ENCODE measurements at places on chromosomes 7 and 10.

GRCh38 chr10:109695988-109696387 is 227.3 kb downstream of the XPNPEP1 start:
- DNase-seq, result no peak

GRCh38 chr10:119225083-119225658 is 17.8 kb downstream of the GRK5 start:
- no peak for DNase-seq

- DNase-seq, result peak; percentile 2
These were observed 82.0 kb downstream of the FOXL3 start for GRCh38 chr7:371779-372545.

- DNase-seq, result no peak
These were observed 137.2 kb downstream of the VIPR2 start for GRCh38 chr7:159007364-159007995.

DNA sequence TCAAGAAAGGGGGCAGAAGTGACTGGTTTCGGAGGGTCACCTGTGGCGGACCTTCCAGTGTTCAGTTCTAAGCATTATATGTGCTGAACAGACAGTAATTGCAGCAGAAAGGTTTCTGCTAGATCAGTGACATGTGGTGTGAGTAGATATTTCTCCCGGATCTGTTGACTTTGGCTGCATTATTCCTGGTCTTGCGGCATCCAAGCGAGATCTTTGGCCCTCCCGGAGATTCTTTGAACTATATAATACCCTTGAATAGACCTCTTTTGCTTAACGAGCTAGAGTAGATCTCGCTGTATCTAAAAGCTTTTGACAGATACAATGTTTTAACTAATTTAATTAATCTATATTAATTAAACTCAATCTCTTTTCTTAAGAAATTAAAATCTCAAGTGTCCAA is 99.8 kb downstream of the PTN start:
- no peak for DNase-seq

- no peak for DNase-seq
These were observed 41.4 kb downstream of the MYO1G start for GRCh38 chr7:44937426-44937825.

DNA sequence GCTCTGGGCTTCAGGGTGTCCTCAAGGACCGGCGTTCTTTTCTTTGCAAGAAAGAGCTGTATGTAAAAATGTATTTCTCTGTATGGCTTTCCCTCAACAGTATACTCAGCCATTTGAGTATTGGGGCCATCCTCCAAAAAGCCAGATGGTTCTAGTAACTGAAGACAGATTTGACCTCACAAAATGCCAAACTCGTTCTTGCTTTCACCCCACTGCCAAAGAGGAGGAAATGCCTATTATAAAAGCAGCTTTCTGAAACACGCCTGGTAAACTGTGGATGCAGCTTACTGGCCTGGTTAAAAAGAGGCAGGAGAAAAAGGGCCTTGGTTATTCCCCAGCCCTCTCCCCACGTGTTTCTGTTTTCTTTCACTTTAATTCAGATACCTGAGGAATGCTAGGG is 7.7 kb upstream of the HTR5A start:
- no peak for DNase-seq

DNA sequence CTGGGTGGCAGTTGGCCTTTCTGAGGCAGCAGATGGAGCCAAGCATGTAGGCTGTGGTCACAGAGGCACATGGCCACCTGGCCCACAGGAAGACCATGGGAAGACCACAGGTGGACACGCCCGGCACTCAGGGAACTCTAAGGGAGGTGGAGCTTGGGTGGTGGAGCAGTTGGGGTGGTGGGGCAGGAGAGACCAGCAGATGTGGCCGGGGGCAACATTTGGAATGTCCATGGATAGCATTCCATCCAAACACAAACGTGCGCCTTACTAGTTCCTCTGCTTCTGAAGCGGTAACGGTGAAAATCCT is 290.9 kb downstream of the PTPRN2 start:
- no peak for DNase-seq

GRCh38 chr10:11882646-11883375 is 59.7 kb downstream of the PROSER2 start:
- DNase-seq, result no peak

GRCh38 chr7:127949769-127950222 is 81.4 kb downstream of the LRRC4 start:
- no peak for DNase-seq

GRCh38 chr7:50872437-50872836 is 89.7 kb upstream of the GRB10 start:
- no peak for DNase-seq

DNA sequence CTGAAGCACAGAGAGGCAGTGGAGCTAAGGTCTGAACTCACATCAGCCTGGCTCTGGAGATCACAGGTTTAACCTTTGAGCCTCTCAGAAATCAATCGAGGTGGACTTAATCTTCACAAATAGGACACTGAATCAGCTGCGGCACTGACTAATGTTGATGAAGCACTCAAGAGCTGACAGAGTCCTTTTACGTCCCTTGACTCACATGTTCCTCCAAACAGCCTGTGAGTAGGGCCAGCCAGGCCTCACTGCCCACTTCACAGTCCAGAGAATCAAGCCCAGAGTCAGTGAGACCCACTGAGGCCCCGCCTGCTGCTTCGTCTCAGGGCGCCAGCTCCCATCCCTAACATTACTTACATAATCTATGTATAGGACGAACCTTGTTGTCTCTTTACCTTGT is 63.1 kb downstream of the TNS3 start:
- DNase-seq, result no peak

DNA sequence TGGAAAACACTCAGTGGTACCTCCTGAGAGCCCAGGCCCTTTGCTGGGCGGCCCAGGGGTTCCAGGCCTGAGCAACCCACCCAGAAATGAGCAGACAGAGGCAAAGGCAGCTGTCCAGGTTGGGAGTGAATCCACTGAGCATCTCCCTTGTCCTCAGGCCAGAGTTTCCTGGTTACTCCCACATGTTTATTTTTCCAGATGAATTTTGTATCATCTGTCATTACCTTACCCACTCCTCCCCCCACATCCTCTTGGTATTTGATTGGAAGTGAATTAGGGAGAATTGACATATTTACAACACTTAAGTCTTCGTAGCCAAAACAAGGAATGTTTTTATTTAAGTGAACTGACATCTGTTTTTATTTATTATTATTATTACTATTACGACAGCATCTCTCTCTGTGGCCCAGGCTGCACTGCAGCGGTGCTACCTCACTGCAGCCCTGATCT is 13.2 kb upstream of the LMBR1 start:
- no peak for DNase-seq

GRCh38 chr10:74898201-74898976 is 72.0 kb downstream of the KAT6B start:
- DNase-seq, result no peak

GRCh38 chr7:1432411-1433082 is 26.7 kb downstream of the MICALL2 start:
- peak; percentile 69 for DNase-seq

- no peak for DNase-seq
These were observed 539.4 kb upstream of the MGMT start for GRCh38 chr10:128927497-128928161.

GRCh38 chr7:2920956-2921652 is 77.0 kb upstream of the GNA12 start:
- DNase-seq, result no peak

DNA sequence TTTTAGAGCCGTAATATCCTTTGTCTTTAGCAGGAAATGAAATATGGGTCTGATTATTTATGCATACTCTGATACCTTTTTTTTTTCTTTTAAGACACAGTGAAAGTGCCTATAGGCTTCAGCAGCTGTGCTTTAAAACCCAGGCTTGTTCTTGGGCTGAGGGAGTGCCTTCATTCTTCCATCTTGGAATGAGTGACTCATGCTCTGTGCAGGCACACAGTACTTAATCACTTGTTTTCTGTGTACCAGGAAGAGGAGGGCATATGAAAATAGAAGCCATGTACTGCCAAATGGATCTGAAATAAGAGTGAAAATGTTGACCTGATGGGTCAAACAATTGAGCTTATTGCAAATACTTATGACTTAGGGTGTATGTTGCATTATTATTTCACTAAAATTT is 12.0 kb downstream of the INPP5F start:
- DNase-seq, result no peak

DNA sequence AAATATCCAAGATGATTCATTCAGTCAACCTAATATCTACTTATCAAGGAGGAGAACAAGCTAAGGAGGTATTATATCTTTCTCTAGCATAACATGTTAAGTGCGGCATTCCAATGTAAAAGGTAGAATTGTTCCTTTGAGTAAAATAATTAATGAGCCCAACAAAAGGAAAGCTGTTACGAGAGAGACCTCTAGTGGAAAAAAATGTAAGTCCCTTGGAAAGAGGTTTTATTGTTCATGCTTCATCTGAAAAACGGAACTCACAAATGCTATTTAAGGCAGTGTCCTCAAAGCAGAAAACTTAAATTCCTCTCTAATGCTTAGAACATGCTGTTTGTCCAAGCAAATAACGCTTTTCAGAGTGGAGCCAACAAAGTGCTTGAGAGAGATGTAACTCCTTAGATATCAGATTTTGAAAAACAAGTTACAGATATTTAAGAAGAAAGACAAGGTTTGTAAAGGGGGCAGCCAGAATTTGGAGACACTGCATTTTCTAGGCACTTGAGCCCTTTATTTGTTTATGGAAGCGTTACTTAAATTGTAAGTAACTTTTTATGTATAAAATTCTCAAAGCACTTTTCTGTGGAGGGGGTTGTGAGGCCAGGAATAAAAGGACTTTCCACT is 119.9 kb downstream of the TFEC start:
- DNase-seq, result no peak

GRCh38 chr7:83588602-83589240 is 60.2 kb downstream of the SEMA3E start:
- no peak for DNase-seq

DNA sequence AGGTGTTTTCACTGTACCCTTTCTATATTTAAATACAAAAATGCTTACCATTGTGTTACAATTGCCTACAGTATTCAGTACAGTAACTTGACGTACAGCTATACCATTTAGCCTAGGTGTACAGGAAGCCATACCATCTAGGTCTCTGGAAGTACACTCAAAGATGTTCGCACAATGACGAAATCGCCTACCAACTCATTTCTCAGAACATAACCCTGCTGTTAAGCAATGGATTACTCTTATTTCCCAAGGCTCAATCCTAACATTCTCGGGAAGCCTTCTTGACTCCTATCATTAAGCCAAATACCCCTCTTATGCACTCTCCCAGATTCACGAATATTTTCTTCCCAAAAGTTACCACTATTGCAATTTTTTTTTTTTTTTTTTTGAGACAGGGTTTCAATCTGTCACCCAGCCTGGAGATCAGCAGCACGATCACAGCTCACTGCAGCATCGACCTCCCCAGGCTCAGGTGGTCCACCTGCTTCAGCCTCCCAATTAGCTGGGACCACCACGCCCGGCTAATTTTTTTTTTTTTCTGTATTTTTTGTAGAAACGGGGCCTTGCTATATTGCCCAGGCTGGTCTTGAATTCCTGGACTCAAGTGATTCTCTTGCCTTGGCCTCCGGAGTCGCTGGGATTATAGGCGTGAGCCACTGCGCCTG is 1.5 kb downstream of the CWF19L1 start:
- no peak for DNase-seq

- DNase-seq, result no peak
These were observed 143.6 kb upstream of the KLF6 start for GRCh38 chr10:3928569-3928968.

GRCh38 chr7:130009848-130010688 is 41.1 kb downstream of the ZC3HC1 start:
- no peak for DNase-seq

- no peak for DNase-seq
These were observed 68.2 kb downstream of the MYL10 start for GRCh38 chr7:101560856-101561255.

- peak; percentile 16 for DNase-seq
These were observed 44.1 kb downstream of the SFTPD start for GRCh38 chr10:79904671-79905321.

DNA sequence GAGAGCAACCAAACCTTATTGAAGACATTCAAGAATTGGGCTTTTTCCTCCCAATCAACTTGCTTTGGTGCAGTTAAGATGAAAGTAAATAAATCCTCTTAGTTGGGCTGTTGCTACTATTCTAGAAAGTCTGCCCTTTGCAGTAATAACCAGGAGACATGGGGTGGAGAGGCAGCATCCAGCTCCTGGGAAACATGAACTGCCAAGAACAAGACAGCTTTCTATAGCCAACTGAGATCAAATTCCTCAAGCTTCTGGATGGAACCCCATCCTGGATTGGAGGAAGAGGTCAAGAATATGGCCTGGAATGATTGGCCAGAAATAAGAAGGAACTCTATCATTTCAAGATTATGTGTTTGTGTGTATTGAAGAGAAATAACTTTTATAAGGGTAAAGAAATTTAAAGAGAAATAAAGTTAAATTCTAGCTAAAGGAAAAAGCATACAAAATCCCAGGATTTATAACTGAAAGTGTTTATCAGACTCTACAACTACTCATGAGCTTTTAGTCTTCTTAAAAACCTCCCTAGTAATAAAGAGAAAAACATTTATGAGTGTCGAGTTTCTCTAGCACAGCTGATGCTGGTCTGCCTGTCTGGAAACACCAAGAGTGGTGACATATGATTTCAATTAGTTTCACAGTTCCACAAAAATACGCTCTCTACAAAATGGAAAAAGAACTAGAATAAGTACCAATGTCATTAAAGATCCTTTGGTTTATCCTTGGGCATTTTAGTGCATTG is 70.1 kb upstream of the COL1A2 start:
- no peak for DNase-seq

DNA sequence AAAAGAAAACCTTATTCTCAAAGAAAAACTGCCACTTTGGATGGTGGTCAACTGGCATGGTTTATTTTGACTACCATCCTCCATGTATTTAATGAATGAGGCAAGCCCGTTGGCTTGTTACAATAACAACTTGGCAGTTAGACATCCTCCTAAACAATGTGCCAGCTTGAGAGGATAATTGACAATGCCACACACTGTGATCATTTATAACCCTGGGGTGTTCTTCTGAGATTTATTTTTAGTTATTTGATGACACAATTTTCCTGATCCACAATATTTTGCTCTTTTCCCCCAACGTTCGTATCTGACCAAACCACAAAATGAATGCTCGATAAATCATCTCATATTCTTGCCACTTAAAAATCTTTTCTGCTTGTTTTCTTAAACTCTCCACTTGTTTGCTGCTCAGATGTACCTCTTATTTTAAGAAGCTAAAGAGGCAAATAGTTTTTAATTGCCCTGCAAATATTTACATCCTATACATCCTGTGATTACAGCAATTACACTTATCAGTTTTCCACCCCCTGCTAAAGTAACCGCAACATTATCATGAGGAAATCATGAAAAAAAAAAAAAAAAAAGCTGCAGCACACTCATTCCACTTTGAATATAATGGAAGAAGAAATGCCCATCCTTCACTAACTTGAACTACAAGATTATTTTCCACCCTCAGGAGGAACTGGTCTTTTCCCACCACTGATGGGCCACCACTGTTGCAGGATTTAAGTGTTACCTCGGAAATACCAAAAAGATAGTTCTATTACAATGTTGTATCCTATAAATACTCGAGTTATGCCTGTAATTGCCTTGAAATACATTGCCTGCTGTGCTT is 119.9 kb downstream of the MBL2 start:
- no peak for DNase-seq

DNA sequence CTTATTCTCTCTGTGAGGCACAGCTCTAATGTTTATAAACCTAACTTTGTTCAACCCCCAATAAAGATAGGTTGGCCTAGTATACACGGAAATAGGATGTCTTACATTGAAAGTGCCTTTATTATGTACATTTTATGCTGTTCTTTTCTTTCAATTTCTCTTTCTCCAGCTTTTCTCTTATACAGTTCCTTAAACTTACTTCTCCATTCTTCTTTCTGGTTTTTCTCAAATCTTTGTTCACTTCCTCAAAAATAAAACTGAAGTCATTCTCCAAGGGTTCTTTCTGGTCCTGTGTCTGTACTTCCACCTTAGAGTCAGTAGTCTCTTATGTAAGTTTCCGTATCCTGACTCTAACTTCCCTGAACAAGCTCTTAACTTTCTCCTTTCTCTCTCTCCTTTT is 29.2 kb upstream of the NAMPT start:
- no peak for DNase-seq

Data from T-helper 17 cell (primary cell).